Non-pigmented ciliary epithelial cell (primary cell): ENCODE measurements at places on chromosomes 5 and 9.

DNA sequence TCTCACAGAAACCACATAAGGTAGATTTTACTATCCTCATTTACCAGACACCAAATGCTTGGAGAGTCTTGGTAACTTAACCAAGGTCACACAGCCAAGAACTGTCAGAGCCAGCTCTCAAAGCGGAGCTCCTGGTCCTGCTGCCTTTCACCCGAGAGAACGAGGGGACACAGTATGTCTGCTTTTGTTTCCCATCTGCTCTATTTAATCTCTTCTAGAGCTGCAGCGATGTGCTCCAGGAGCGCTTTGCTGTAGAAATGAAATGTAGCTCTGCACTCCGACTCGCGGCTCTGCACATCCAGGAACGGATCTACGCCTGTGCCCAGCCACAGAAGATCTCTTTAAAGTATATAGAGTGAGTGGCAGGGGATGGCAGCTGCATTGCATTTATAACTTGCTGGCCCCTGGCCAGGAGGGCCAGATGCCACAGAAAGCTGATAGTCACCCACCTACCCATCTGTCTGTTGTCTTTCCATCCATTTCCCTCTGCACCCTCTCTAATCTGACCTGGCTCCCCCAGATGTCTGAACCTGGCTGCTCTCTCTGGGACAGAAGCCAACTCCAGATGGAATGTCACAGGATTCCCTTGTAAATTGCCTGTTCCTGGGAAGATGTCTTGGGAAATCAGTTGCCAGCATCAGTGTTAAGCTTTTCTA lies 21.4 kb upstream of the TRMT10B start:
- DNase-seq, result no peak

DNA sequence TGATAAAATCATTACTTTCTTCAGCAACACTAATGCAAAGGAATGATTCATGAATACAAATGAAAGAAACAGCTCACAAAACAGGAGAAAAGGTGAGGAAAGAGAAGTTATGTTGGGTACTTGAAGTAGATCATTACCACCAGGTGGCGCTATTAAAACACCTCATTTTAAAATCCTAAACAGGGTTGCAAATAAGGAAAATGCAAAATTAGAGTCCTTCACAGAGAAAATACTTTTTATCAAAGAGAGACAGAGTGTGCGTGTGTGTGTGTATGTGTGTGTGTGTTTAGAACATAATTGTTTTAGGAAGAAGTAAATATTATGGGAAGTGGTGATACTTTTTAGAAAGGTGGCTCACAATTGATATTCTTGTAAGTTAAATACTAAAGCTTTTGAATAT lies 49.5 kb upstream of the CD180 start:
- DNase-seq, result no peak

- DNase-seq, result no peak
These were observed 55.8 kb upstream of the VLDLR start for GRCh38 chr9:2565676-2566340.

- no peak for DNase-seq
These were observed 53.3 kb upstream of the PSD2 start for GRCh38 chr5:139742173-139742903.

DNA sequence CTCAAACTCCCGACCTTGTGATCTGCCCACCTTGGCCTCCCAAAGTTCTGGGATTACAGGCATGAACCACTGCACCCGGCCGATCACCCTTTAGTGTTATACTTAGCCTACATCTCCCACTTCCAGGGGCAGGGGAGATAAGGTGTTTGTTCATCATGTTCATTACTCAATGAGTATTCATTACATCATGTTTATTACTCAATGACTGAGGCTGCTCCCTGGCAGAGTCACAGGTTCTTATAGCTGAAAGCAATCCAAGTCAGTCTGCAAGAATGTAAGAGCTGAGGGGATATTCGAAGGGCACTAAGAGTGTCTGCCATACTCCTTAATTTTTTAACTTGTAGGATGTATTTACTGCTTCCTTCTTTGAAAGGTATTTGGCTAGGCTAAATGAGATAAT lies 214.2 kb downstream of the SPATA31D1 start:
- DNase-seq, result peak; percentile 55

- no peak for DNase-seq
These were observed 1041.8 kb upstream of the ARRDC3 start for GRCh38 chr5:92424785-92425426.

DNA sequence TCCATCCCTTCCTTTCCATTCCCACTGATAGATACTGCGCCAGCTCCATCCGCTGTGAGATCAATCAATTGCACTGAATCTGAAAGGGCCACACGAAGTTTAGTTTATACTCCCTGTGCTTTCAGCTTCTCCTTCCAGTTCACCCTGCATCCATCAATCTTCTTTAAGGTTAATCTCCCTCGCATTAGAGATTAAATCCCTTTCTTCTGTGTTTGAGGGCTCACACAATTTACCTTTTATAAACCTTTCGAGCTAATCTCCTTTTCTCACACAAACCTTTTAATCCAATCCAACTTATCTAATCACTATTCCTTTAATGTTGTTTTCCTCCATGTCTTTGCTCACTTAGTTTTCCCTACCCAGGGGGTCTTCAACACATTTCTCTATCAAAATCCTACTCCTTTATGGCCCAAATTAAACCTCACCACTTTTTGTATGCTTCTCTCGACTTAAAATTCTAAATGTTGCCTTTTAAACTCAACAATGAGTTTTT lies 64.6 kb upstream of the HAPLN1 start:
- no peak for DNase-seq
